ENCODE measurements at places on chromosomes 16 and 17. TPM values are rescaled to one million over a fixed set of nuclear protein-coding genes. Genes with fewer than 3 reads are reported as not detected.

HIC1 gene
- 6.4 TPM for polyA plus RNA-seq

EFNB3 gene
- 26.1 TPM for polyA plus RNA-seq

CCL8 gene
- polyA plus RNA-seq: not detected

SLC26A11 gene
- 35.9 TPM for polyA plus RNA-seq

WNT3 gene
- 7.6 TPM for polyA plus RNA-seq

SEPHS2 gene
- 36.3 TPM for polyA plus RNA-seq

NAGPA gene
- polyA plus RNA-seq: 16.5 TPM

STAT5B gene
- polyA plus RNA-seq: 27.7 TPM

NOG gene
- 3.2 TPM for polyA plus RNA-seq

CD300LF gene
- not detected for polyA plus RNA-seq

USP43 gene
- 0.07 TPM for polyA plus RNA-seq

PTX4 gene
- polyA plus RNA-seq: not detected

PDILT gene
- not detected for polyA plus RNA-seq

FBF1 gene
- polyA plus RNA-seq: 19.0 TPM

WSCD1 gene
- polyA plus RNA-seq: 0.03 TPM

RPL23 gene
- 2,658 TPM for polyA plus RNA-seq

SLC5A10 gene
- not detected for polyA plus RNA-seq

ADAM11 gene
- 1.8 TPM for polyA plus RNA-seq

C17orf100 gene
- 2.6 TPM for polyA plus RNA-seq

NME2 gene
- polyA plus RNA-seq: 1,447 TPM

GSG1L gene
- not detected for polyA plus RNA-seq

PPP1R1B gene
- polyA plus RNA-seq: 0.05 TPM

ATF7IP2 gene
- 0.35 TPM for polyA plus RNA-seq

XYLT2 gene
- polyA plus RNA-seq: 28.4 TPM

TMEM92 gene
- polyA plus RNA-seq: 0.28 TPM

ZFP3 gene
- polyA plus RNA-seq: 2.3 TPM

MRPL12 gene
- 255 TPM for polyA plus RNA-seq

TAX1BP3 gene
- 192 TPM for polyA plus RNA-seq

GJD3 gene
- polyA plus RNA-seq: not detected

LITAFD gene
- not detected for polyA plus RNA-seq

BPTF gene
- polyA plus RNA-seq: 61.4 TPM

TBC1D26 gene
- not detected for polyA plus RNA-seq

GRB7 gene
- not detected for polyA plus RNA-seq

KRT40 gene
- not detected for polyA plus RNA-seq

OTOP2 gene
- polyA plus RNA-seq: not detected

TMEM132E gene
- not detected for polyA plus RNA-seq

ALOX12 gene
- not detected for polyA plus RNA-seq

KRT9 gene
- polyA plus RNA-seq: not detected

MYH3 gene
- polyA plus RNA-seq: 2.7 TPM

CCL2 gene
- polyA plus RNA-seq: 210 TPM

CWC25 gene
- polyA plus RNA-seq: 15.6 TPM

CAPNS2 gene
- 0.24 TPM for polyA plus RNA-seq

HSD11B2 gene
- 0.19 TPM for polyA plus RNA-seq

RAB37 gene
- polyA plus RNA-seq: 0.25 TPM

TIMP2 gene
- 256 TPM for polyA plus RNA-seq

KRT14 gene
- polyA plus RNA-seq: not detected

WNK4 gene
- 8.7 TPM for polyA plus RNA-seq

MPHOSPH6 gene
- 11.8 TPM for polyA plus RNA-seq

TK2 gene
- polyA plus RNA-seq: 25.2 TPM

MYADML2 gene
- polyA plus RNA-seq: not detected

PIRT gene
- polyA plus RNA-seq: not detected

ASGR1 gene
- polyA plus RNA-seq: 2.0 TPM

KRT17 gene
- 0.19 TPM for polyA plus RNA-seq

KRTAP4-1 gene
- not detected for polyA plus RNA-seq

TADA2A gene
- 11.7 TPM for polyA plus RNA-seq

CRYM gene
- polyA plus RNA-seq: 1.8 TPM

LPCAT2 gene
- polyA plus RNA-seq: 14.5 TPM

ZPBP2 gene
- not detected for polyA plus RNA-seq

DEXI gene
- polyA plus RNA-seq: 55.5 TPM
